Right kidney (tissue), 9 donors: ENCODE measurements at places on chromosomes 7 and 10.

DNA sequence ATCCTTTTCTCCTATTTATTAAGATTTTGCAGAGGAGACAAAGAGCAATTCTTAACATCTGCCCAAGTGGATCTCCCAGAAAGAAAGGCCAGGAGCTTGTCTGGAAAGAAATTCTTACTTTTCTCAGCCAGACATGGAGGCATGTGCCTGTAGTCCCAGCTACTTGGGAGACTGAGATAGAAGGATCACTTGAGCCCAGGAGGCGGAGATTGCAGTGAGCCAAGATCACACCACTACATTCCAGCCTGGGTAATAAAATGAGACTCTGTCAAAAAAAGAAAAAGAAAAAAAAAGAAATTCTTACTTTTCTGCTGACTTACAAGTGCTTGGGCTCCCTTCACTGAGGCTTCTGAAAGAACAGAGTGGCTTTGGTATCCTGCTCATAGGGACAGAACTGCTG is 2.4 kb upstream of the CYP3A43 start:
- DNase-seq, result no peak

DNA sequence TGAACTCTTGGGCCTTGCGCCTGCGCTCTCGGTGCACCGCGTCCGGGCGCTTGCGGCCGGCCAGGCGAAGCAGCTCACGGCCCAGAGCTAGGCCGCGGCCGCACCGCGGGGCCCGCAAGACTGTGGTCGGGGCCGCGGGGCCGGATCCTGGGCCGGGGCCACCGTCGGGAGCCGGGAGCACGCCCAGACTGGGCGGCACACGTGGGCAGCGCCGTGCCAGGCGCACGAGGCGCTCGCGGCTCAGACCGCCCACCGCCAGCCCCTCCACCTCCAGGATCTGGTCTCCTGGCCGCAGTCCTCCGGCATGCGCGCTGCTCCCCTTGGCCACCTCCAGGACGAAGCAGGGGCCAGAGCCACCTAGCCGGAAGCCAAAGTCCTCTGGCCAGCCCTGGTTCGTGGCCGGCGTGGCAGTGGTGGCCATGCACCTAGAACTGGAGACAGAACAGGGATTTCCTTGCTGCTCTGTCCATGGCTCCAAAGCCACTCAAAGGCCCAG is at the start of gene GRID2IP:
TSS of gene GRID2IP (minus strand) at position 446 of the 496 bp plus-strand sequence. CDS start at position 421, 25 bp downstream.
- no peak for DNase-seq

- no peak for DNase-seq
Observed at GRCh38 chr10:102421757-102422512, 1.3 kb downstream of the FBXL15 start.

- DNase-seq, result peak; percentile 27
Observed at GRCh38 chr10:71465551-71466252, 69.0 kb downstream of the CDH23 start.
